Stimulated activated CD8-positive, alpha-beta memory T cell treated with anti-CD3 and anti-CD28 coated beads, Interleukin-7, amount 100 ng/mL, for 1 hour (primary cell): ENCODE measurements at places on chromosomes 2 and 18.

GRCh38 chr18:23585007-23585871 is 1.1 kb downstream of the NPC1 start:
- DNase-seq: no peak

DNA sequence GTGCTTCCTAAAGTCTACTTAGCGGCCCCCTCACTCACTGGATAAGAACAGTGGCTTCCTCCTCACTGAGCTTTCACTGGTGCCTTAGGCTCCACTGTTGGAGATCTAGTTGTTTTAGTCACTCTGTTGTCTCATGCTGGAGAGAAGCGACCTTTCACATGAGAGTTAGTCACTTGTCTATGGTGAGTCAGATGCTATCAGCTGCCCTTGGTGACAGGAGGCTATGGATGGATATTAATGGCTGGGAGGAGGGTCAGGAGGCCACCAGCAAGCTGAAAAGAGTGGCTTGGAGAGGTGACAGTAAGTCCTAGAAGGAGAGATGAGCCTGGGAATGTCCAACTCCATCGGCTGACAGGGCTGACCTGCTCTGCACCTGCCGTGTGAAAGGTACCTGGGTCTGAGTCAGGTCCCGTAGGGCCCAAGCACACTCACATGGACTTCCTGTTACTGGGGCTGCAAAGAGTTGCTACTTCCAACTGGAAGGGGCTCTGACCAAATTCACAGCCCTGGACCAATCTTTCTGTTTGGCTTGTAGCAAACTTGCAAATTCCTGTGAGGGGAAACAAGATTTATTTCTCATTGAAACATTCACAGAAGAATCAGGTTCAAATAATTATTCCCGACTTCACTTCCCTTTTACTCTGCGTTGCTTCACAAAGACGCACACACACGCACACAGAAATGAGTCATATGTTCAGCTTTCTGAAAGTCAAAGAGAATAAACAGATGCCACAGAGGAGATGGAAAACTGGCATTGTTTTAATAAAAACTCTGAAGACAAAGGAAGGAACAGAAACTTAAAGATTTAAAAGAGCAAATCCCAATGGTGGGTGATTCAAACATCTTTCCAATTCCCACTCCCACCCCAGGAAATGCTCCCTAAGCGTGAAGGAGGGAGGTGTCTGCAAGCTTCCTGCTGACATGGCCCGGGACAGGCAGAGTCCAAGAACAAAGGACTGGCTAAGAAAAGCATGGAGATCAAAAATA is 203.5 kb upstream of the TWIST2 start:
- no peak for DNase-seq

DNA sequence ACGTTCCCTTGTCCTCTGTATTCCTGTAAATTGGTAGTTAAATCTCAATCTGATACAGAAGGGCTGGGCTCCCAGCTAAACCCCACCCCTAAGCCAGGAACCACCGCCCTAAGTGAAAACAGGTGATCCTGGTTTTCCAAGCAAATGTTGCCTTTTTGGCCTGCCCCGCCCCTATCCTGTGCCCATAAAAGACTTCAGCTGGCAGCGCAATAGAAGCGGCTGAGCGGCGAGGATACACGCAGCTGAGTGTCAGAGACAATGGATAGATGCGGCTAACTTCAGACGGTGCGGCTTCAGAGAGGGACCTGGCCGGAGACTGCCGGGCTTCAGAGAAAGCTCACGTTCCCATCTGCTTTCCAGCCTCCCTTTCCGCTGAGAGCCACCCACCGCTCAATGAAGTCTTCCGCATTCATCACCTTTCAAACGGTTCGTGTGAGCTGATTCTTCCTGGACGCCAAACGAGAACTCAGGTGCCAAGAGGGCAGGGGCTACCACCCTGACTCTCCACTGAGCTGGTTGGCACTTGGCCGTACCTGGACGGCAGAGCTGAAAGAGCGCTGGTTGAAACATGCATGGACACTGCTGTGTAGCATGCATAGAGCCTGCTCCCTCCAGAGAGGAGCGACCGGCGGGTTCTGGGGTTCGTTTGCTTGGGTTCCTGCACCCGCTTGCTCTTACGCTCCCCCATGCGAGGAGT is 49.5 kb upstream of the POLE4 start:
- DNase-seq: no peak

DNA sequence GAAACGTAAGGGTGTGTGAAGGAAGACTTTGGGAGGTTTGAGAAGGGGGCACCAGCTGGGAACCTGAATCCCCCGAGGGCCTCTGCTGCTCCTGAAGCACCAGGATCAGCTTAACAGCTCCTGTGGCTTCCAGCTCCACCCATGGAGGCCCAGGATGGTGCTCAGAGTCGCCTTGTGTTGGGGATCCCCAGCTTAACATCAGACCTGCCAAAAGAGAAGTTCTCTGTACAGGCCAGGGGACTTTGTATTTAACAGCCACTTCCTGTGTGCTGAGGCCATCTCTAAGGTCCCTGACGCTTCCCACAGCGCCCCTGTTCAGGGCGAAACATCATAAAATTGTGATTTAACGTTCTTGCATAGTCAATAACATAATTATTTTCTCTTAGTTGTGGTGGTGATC is 77.5 kb downstream of the NCK2 start:
- no peak for DNase-seq

- no peak for DNase-seq
Measured at GRCh38 chr2:236639461-236640235, 70.0 kb downstream of the ACKR3 start.

- no peak for DNase-seq
Measured at GRCh38 chr2:60973705-60974104, 43.8 kb upstream of the PEX13 start.

DNA sequence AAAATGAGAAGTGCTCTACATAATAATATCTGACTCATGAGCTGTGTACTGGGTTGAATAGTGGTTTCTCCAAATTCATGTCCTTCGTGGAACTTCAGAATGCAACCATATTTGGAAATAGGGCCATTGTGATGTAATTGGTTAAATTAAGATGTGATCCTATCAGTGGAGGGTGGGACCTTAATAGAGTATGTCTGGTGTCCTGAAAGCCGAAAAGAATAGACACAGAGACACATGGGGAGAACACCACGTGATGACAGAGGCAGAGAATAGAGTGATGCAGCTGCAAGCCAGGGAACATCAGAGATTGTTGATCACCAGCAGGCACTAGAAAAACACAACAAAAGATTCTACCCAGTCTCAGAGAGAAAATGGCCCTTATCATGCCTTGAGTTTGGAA is 310.1 kb downstream of the EXOC6B start:
- no peak for DNase-seq

DNA sequence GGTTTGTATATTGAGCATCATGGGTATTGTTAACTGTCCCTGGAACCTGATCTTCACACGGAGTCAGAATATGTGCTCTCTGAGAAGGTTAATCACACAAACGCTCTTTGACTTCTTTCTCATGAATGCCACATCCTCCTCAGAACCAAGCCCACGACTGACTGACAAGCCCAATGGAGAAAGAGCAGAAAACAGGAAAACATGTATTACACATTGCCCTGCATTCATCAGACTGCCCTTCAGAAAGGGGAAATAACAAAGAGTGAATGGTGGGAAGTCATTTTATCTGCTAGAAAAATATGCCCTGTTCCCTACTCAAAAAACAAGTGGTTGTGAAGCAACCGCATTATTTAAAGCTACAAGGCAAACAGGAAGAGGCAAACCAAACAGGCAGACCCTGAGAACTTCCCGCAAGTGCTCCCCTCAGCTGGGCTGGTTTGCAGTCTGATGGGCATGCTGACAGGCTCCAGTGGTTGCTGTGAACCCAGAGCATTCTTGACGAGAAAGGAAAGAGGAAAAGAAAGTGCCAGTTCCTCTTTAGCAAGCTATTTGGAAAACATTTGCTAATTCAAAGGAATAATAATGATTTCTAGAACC is 172.9 kb upstream of the SETBP1 start:
- no peak for DNase-seq

DNA sequence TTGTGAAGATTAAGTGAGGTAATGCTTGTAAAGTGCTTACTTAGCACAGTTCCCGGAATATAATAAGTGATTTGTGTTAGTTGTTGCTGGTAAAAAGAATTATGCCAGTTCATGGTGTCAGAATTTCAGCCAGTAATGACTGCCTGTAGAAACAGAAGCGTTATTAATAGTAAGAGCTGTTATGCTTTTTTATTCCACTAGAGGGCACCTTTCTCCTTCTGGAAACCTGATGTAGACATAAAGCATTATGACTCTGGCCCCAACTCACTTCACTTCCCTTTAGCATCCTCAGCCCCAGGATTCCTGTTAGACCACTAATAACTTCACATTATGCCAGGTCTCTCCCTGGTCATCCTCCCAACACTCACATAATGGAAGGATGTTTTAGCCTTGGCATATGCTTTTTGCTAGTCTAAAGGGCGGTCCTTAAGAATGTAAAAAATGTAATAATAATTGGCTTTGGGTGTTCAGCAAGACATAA is 34.9 kb downstream of the C18orf54 start:
- DNase-seq: no peak

GRCh38 chr2:15436195-15436594 is 124.9 kb downstream of the NBAS start:
- no peak for DNase-seq

DNA sequence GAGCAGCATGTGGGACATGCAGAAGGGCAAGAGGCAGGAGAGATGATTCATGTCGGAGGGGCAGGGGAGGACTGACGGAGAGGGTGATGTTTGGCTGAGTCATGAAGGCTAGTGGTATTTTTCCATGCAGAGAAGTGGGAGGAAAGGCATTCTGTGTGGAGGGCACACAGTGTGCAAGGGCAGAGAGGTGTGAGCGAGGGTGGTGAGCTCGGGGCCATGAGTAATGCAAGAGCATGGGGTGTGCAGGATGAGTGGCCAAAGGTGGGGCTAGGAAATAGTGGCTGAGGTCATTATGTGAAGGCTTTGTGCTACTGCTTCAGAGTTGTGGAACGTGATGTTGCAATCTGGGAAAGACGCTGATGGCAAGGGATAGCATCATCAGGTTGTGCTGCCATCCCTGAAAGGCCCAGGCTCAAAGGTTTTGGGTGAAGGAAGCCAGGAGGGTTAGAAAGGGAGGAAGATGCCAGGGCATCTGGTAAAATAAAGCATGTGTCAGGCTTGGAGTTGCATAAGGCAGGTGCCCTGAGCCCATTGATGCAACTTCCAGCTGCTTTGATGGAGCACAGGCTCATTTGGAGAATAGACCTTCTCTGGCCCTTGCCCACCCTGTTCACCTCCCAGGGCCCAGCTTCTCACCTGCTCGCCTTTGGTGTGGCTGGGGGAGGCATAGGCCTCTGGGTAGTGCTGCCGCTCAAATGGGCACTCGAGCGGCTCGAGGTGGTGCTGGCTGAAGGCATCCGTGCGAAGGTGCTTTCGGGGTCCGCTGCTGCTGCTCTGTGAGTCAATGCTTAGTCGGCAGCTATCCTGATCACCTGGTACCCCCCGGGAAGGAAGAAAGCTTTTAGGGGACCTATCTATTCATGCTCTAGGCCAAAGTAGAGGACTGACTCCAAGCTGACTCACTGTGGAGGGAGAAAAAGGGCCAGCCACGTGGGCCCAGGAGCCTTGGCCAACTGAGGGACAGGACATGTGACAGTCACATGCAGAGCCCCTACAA is 37.5 kb downstream of the PAX8 start:
- DNase-seq: no peak

- DNase-seq: no peak
Measured at GRCh38 chr2:236380051-236380612, 115.9 kb upstream of the ASB18 start.
